ENCODE measurements at places on chromosomes 12 and 14.

DNA sequence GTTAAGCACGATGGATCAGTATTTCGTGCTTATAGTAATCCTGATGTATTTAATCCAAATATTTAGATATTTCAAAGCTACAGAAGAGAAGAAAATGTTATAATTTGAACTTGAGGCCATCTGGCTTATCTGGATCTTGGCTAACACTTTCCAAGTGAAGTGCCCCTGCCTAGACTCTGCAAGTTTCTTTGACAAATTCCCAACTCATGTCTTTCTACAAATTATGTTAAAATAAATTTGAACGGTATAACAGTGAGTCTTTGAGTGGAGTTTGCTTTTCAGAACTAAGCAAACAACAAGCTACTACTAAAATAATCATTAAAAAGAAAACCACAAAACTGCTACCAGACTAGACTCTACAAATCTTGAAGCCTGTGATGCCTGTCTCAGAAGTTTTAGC lies 374.4 kb upstream of the PRICKLE1 start:
- DNase-seq = no peak

DNA sequence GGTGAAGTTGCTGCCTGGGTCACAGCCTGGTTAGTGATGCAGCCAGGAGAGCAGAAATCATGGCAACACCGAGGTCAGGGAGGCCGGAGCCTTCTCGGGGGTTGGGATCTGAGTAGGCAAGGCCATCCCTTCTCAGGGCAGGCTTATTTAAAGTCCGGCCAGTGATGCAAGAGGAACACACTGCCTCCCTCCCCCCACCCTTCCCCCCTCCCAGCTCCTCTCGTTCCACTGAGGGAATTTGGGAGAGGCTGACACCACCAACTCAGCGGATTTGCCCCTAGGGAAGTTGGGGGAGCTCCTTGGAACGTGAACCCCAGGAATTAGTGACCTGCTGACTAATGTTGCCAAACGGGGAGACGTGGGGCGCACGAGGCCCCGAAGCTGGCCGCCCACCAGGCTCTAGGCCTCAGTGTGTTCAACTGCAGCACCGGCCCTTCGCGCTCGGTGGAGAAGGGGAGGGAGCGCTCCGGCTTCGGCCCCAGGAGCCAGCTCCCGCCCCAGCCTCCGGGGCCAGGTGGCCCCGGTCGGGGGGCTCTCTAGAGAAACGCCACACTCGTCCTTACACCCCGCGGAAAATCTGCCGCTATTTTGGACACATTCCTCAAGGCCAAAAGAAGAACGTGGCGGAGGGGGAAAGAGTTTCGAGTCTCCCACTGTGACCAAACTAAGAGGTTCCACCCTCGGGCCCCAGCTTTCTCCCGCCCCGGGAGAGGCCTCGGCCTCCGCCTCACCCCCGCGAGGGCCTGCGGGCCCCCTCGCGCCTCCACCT lies 1.6 kb downstream of the CTDSP2 start:
- no peak for DNase-seq

- no peak for DNase-seq
Observed at GRCh38 chr14:85508863-85509262, 21.1 kb upstream of the FLRT2 start.

DNA sequence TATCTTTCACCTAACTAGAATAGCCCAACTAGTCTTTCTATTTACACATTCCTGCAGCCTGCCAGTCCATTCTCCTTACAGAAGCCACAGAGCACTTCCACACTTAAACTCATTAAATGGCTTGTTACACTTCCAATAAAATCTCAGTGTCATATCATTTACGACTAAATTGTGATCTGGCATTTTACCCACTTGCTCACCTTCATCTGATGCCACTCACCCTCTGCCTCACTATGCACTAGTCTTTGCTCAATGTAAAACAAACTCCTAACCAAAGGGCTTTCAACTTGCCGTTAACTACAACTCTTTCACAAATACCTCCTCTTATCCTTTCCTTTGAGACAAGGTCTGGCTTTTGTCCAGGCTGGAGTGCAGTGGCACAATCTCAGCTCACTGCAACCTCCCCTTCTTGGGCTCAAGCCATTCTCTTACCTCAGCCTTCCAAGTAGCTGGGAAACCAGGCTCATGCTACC lies 24.1 kb downstream of the YAF2 start:
- no peak for DNase-seq

DNA sequence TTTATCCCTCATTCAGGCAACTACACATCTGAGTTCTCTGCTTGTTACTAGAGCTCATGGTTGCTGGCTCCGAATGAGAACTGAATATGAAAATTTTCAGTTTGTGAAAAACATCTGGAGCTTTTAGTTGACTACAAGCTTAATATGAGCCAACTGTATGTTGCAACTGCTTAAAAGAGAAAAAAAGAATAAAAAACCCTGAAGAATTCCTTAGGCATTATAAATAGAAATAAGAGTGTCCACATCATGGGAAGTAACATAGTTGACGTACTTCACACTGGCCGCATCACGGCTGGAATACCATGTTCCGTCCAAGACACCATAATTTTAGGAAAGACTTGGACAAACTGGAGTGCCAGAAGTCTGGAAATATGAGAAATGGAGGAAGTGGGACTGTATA lies 57.9 kb downstream of the PDE3A start:
- no peak for DNase-seq

- no peak for DNase-seq
Observed at GRCh38 chr14:92701826-92702225, 46.6 kb downstream of the LGMN start.

DNA sequence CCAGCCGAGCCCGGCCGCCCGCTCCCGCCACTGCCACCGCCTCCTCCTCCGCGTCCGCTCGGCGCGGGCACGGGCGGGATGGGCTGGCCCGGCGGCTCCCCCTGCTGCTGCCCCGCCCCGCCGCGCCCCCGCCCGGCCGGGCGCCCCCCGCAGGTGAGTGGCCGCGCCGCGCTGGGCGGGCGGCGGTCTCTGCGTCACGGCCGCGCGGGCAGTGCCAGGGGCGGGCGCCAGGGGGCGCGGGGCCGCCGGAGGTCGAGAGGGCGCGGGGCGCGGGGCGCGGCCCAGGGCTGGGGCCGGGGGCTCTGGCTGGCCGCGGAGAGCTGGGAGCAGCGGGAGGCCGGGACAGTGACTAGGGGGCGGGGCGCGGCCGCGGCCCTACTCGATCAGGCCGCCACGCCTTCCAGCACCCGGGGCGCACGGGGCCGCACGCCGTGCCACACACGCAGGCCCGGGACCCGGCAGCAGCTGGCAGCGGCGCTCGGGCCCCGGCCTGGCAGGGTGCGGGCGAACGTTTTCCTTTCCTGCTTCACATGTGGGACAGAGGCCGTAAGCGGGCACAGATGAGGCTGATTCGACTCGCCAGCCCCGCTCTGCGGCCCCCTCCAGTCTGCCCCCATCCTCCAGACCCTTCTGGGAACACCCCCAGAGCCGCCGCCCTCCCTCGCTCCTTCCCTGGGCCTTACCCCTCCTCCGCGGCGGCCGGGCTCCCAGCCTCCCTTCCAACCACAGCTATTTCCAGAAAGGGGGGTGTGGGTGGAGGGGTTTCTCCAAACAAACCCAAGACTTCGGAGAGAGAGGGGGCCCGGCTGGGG lies 2.4 kb upstream of the TNS2 start:
- peak; percentile 52 for DNase-seq

GRCh38 chr14:96670391-96670790 lies 126.8 kb upstream of the VRK1 start:
- no peak for DNase-seq

DNA sequence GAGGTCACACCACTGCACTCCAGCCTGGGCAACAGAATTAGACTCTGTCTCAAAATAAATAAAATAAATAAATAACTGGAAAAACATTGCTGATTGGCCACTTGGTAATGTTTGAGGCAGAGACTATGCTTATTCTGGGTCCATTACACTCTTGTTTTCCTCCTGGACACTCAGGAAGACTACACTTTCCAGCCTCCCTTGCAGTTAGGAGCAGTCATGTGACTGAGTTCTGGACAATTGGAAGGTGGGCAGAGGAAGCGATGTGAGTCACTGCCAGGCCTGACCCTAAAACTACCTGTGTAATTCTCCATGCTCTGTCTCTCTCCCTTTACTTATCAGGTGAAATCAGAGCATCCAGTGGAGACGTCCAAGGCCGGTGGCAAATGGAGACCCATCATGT lies 74.4 kb downstream of the VCPKMT start:
- no peak for DNase-seq

DNA sequence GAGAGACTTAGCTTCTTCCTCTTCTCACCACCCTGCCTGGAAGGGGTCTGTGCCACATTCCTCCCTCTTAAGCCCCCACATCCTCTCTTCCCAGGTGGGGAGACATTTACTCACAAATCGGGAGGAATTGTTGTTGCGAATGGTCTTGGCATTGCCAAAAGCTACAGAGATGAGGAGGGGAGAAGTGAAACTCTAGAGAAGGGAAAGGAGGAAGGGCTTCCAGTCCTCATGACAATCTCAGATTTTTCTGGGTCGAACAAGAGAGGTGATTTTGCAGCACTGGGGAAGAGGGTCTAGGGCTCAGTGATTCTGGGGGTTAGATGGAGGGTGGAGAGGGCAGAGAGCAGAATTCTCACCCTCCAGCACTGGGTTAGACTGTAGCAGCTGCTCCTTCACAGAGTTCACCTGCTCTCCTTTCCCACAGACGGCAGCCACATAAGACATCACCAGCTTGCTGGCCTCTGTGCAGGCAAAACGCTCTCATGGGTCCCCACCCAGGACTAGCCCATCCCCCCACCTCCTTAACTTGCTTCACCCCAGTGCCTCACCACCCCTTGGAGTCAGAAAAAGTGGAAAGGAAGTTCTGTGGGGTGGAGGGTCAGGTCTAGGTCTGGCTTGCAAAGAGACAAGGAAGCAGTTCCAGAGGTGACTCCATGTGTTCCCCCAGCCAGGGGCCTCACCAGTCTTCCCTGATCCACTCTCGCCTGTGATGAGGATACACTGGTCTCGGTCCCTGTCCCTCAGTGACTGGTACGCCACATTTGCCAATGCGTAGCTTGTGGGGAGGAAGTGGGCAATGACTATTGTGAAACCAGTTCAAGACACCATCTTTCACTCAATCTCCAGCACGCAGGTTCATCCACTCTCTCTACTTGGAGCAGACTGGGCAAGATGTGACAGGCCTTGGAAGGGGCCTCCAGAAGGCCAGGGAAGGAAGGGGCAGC lies 2.7 kb downstream of the MYO1A start:
- peak; percentile 40 for DNase-seq

- DNase-seq = no peak
Observed at GRCh38 chr14:95018821-95019220, 138.5 kb downstream of the DICER1 start.

DNA sequence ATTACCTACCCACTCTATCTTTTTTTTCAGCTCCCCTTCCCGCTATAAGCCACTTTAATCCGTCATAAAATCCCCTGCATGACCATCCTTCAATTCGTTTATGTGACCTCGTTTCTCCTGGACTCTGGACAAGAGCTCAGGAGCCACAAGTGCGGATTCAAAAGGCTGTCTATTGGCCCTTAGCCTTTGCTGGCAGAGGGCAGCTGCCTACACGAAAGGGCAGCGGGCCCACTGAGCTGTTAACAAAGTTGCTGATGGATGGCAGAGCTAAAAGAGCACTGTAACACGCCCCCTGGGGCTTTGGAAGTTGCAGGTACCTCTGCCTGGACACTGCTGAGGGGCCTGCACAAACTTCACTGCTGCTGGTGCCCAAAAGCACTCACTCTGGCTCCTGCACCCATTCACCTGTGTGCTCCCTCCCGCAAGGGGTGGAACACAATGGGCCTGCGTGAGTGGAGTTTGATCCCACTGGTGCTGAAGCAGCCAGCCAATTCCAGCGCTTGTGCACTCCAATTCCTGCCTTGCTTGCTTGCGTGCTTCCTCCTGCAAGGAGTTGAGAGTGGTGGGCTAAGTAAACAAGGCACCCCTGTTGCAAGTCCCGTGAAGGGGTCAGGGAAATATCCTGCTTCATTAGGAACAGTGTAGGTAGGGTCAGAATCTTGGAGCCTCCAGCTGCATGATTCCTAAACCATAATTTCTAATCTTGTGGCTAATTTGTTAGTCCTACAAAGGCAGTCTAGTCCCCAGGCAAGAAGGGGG lies 10.6 kb upstream of the DRAM1 start:
- no peak for DNase-seq

DNA sequence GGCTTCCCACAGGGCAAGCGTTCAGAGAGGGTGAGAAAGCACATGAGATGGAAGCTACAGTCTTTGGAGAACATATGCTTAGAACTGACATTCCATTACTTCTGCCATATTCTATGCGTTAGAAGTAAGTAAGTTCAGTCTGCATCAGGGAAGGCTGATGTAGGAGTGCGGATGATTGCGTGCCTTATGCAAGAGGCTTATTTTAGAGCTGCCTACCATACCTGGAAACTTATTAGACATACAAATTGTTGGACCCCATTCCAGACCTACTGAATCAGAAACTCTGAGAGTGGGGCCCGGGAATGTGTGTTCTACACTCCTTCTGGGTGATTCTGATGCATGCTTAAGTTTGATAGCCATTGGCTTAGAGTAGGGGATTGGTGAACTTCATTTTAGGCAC lies 174.9 kb downstream of the KTN1 start:
- no peak for DNase-seq

GRCh38 chr12:131845121-131845520 lies 16.9 kb downstream of the MMP17 start:
- DNase-seq = no peak

DNA sequence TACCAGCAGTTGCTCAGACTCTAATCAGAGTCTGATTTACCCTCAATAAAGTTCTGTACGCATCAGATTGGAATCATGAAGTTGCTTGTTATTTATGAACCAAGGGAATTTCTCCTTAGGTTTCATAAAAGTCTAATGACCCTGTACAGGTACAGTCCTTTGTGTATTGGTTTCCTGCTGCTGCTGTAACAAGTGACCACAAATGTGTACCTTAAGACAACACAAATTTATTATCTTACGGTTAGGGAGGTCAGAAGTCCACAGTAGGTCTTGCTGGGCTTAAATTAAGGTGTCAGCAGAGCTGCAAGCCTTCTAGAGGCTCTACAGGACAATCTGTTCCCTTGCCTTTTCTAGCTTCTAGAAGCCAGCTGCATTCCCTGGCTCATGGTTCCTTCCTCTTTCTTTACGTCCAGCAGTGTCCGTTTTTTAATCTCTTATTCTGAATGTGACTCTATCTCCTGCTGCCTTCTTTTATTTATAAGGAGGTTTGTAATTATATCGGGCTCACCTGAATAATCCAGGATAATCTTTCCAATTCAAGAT lies 6.7 kb upstream of the DERA start:
- no peak for DNase-seq

- no peak for DNase-seq
Observed at GRCh38 chr12:42039176-42039575, 105.5 kb downstream of the GXYLT1 start.

DNA sequence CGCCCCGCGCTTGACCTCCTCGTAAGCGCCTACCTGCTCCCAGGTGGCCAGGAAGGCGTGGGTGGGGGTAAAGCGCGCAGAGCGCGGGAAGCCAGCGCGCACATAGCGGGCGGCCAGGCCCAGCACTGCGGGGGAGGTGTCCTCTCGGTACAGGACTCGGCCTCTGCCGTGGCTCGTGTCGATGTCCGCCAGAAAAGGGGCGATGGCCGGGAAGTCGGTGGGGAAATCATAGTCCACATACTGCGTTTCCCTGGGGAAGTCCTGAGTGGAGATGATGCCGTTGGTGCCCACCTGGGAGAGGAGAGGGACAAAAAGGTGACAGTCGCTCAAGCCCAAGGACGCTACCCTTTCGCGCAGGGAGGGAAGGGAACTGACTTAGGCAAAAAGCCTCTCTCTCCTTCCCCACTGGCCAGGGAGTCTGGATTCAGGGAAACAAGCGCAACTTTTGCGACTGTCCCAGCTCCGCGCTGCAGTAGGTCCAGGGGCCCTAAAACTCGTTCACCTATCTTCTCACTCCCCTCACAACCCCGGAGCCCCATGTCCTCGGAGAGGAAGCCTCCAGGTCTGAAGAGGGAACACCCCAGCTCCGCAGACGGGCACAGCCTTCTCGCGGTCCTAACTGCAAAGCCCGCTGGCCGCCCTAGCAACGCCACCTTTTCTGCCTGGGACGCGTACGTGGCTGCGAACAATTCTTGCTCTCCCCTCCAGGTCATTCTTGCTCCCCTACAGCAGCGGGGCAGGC lies 815 bp downstream of the NID2 start:
- DNase-seq = no peak

Data from stimulated activated CD4-positive, alpha-beta T cell treated with anti-CD3 and anti-CD28 coated beads, Interleukin-2, amount 100 ng/mL, for 48 hours (primary cell).